Inflammatory macrophage treated with lipopolysaccharide for 1 hour (primary cell): ENCODE measurements at places on chromosomes 6 and 20.

DNA sequence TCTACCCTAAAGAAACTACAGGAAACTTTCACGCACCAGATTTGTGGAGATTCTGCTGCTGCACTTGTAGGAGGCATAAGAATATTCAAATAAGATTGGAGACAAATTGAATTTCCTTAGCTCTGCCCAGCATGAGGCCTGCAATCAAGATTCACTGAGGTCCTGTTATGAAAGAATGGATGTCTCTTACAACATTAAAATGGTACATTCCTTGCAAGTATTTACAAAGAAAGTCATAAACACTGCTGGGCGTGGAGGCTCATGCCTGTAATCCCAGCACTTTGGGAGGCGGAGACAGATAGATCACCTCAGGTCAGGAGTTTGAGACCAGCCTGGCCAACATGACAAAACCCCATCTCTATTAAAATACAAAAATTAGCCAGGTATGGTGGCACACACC, 74.0 kb upstream of the MAP3K4 start:
- no peak for DNase-seq

GRCh38 chr6:149044528-149044927, 273.0 kb upstream of the TAB2 start:
- DNase-seq = no peak

DNA sequence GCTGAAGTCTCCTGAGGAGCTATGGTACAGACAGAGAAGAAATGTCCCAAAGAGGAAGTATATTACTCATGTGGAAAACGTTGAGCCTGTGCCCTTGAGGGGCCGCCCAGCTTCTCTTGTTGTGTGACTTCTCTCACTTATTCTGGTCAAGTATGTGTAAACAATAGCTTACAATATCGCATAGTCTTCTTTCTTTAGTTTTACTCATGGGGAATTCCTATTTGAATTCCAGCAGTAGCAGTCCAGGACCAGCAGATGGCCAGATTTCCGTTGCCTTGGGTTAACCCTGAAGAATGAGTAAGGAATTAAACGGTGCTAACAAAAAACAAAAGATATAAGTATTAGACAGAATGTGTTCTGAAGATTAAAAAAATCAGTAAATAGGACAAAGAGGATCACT, 522.0 kb upstream of the GJE1 start:
- DNase-seq = no peak

DNA sequence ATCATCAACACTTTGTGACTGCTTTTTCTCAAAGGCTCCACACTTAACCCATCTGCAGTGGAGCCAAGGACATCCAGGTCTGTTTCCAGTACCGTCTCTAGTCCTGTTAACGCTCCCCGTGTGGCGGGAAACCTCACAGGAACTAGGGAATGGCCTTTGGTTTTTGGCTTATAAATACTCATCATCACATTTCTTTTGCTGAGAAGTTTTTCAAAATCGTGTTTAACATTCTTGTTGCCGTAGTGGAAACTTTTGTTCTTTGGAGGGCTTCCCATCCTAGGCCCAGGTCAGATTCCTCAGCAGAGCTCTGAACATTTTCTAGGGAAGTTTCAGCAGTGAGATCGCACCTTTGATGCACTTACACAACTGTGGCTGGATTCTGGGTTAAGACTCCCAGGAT, 24.6 kb downstream of the DAAM2 start:
- DNase-seq = no peak

DNA sequence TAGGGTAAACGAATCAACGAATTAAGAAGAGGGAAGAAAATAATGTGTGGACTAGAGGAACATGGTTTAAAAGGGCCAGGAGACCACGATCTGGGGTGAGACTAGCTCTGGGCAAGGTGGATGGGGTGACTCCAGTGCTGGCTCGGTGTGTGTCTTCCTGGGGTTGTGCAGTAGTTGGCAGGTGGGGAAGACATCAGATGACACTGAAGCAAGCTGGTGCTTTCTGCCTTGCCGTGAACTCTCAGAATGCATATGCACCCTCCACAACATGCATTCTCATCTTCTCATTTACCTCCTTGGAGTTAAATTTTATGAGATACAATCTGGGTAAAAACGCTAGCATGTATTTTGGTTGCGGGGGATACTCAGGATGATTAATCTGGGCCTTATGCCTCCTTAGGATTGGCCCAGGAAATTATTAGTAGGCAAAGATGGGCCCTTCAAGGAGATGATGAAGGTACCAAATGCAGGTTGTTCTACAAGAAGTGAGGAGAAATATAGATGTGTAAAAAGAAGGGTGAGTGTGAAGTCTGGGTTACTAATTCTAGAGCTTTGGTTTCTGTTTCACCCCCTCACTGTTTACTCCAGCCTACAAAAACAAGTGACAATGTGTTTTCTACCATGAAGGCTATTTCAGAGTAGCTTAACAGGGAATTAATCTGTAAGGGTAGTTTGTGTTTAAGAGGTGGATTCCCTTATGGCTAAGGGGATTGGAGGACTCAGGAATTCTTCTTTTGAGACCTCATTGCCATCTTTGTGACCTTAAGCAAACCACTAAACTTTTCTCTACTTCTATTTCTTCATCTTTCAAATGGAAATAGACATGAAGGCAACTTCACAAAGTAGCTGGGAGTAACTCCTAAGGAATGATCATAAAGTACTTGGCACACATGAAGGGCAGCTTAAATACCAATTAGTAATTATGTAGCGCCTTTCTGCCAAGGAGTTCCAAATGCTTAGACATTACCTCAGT, 71.0 kb upstream of the SUPT3H start:
- no peak for DNase-seq

GRCh38 chr6:5517796-5518195, 256.5 kb downstream of the FARS2 start:
- DNase-seq = no peak

DNA sequence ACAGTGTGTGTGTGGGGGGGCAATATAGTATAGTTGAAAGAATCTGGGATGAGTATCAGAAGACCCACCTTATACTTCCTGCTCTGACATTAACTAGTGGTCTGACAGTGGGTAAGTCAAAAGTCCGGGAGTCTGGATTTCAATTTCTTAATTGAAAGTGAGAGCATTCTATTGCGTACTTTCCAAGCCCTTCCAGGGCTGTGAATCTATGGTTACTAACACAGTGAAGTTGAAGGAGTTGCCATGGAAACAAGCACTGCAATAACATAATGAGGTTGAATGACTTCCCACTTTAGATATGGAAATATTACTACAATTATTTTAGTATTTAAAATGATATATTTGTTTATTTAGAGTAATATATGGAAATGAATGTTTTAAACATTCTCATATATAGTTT, 80.2 kb downstream of the MLIP start:
- DNase-seq = peak; percentile 71

DNA sequence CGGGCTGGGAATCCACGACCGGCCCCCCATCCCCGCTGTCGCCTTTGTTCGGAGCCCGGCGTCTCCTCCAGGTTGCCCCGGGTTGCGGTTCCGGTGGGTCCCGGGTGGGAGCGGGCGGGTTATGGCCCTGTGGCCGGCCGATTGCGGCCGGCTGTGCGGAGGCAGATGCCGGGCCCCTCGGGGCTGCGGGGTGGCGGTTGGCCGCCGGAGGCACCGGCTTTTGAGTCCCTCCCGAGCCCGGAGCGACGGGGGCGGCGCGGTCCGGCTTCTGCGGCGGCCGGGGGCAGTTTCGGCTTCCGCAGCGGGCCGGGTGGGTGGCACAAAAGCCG, 431 bp downstream of the LOC128125822 start:
- DNase-seq = no peak

DNA sequence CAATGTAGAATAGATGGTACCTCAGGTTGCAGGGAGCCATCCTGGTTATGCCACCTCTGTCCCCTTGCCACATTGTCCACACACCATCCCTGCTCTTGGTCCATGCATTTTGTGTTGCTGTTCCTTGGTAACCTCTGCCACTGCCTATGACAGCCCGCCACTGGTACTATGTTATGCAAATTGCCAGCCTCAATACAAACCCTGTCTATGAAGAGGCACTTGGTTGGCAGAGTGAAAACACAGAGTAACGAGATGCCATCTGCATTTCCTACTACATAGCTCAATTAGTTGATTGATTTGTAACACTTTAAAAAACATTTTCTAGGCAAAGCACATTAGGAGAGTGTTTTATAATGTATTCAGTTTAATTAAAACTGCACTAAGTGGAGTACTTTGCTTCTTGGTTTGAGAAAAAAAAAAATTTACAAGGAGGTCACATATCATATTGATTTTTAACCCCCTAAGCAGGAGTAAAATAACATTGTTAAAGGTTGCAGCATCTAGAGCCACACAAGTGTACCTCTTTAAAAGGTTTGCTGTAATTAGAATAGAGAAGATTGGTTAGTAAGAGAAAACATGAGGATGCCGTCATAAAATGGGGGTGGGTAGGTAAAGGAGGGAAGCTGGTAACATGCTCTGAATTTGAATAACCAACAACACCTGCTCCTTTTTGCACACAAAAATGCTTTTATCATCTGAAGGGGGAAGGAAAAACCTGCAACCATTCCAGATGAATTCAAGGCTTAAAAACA, 817.1 kb downstream of the KIF16B start:
- no peak for DNase-seq

DNA sequence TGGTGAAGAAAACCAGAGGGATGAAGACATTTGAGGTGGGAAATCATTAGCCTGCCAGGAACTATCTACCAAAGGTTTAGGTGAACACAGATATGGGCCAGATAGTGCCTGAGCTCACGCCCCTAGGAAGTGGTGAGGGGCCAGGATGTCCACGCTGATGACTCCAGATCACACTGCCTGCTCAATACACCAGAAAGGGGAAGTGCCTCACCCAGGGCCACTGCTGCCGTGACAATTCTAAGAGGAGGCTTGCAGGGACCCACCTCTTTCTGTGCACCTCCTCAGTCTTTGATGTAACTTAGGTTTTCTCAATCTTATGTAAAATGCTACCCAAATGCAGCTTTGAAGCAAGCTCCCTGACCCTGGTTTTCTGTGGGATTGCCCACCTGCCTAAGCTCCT, 5.4 kb upstream of the RAB44 start:
- peak; percentile 59 for DNase-seq
